ENCODE measurements at places on chromosomes 16 and 17. TPM values are rescaled to one million over a fixed set of nuclear protein-coding genes. Genes with fewer than 3 reads are reported as not detected.

Gene HS3ST3B1
- 2.2 TPM for polyA plus RNA-seq

Gene MMD
- polyA plus RNA-seq: 26.4 TPM

Gene KRT23
- not detected for polyA plus RNA-seq

Gene TGFB1I1
- polyA plus RNA-seq: 59.8 TPM

Gene IRX6
- polyA plus RNA-seq: 11.5 TPM
